HT1080 (cell line): ENCODE measurements at places on chromosomes 3 and 15. TPM values are rescaled to one million over a fixed set of nuclear protein-coding genes. Genes with fewer than 3 reads are reported as not detected.

KCNAB1 gene
- total RNA-seq = 1.9 and 2.4 TPM in 2 replicates

SNTN gene
- total RNA-seq = not detected in 2 replicates

HEXA gene
- 75.7 and 83.2 TPM in 2 replicates for total RNA-seq

AMT gene
- total RNA-seq = 0.58 and 1.0 TPM in 2 replicates

- DNase-seq = no peak
Measured at GRCh38 chr3:190252080-190252479, 70.2 kb downstream of the CLDN1 start.

DNA sequence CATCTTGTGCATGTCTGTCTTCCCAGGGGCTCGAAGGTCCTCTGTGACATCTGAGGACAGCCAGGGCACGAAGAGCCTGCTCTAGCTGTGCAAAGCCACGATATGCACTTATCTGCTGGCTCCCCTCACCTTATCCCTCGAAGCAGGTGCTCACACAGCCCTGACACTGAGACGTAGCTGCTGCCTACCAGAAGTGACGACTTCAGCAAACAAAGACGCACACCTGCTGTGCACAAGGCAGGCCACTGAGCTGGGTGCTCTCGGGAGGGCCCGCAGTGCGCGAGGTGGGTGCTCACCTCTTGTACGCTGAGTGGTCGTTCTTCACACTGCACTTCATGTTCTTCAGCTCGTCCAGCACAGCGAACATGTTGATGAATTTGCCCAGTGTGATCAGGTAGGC, 37.3 kb downstream of the CYFIP1 start:
- DNase-seq = no peak

- no peak for DNase-seq
Measured at GRCh38 chr3:134876836-134877235, 81.8 kb downstream of the EPHB1 start.

- DNase-seq = no peak
Measured at GRCh38 chr3:86960550-86960949, 30.4 kb downstream of the VGLL3 start.

- DNase-seq = no peak
Measured at GRCh38 chr3:147423798-147424580, 14.8 kb downstream of the ZIC1 start.

- peak; percentile 57 for DNase-seq
Measured at GRCh38 chr3:78977073-78977472, 790.7 kb downstream of the ROBO1 start.

GRCh38 chr3:124316034-124316287, 324.0 kb upstream of the ROPN1 start:
- no peak for DNase-seq
